ENCODE measurements at places on chromosomes 13 and 19.

- DNase-seq: peak; percentile 95
Observed at GRCh38 chr19:46661735-46662592, 982 bp upstream of the DACT3 start.

GRCh38 chr19:31154021-31154420 lies 195.2 kb downstream of the TSHZ3 start:
- DNase-seq: no peak

DNA sequence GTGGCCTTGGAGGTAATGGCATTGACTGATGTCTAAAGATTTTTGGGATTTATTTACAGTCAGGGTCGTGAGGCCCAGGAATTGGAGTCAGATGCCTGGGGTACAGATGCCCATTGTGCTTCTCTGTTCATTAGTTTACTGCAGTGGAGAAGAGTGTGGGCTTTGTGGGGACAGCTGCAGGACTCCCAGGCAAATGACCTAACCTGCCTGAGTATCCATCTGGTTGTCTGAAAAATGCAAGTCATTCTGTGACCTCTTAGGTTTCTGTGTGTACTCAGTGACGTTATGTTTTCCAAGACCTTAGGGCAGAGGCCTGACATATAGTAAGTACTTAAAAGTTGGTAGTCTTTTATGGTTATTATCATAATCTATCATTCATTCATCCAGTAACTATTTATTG lies 60.5 kb downstream of the SPATA13 start:
- DNase-seq: no peak

- DNase-seq: no peak
Observed at GRCh38 chr13:75541287-75541686, 3.6 kb upstream of the COMMD6 start.

DNA sequence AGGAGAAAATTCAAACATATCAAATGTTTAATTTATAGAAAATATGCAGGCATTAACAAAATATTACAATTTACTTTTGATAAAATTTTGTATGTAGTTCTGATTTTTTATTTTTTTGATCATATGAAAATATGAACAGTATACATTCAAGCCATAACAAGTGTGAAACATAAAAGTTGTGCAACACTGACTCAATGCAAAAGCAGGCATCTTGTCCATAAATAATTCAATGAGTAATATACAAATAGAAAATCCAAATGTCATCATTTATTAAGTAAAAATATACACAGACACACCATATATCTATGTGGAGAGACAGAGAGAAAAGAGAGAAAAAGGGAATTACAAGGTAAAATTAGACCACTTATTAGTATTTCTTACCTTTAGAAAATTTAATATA lies 1183.9 kb downstream of the SLITRK1 start:
- no peak for DNase-seq

DNA sequence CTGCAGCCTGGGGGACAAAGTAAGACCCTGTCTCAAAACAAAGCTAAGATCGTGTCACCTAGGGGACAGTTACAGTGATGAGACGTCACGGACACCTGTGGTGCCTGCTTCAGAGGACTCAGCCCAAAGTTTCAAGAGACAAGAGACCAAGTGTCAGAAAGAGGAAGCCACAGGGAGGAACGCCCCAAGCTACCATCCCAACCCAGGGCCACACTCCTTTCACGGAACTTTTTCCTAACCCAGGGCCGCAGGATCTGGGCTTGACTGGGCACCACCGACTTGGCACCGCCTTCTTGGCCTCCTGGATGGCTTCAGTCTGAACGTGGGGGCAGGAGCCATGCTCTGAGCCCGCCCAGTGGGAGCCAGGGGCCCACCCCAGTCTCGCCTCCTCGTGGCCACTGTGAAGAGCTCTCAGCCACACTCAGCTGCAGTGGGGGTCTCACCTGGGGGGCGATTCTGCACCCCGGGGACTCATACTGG lies 8.5 kb downstream of the MOB3A start:
- DNase-seq: no peak

GRCh38 chr13:59303433-59303832 lies 860.3 kb downstream of the DIAPH3 start:
- DNase-seq: no peak

DNA sequence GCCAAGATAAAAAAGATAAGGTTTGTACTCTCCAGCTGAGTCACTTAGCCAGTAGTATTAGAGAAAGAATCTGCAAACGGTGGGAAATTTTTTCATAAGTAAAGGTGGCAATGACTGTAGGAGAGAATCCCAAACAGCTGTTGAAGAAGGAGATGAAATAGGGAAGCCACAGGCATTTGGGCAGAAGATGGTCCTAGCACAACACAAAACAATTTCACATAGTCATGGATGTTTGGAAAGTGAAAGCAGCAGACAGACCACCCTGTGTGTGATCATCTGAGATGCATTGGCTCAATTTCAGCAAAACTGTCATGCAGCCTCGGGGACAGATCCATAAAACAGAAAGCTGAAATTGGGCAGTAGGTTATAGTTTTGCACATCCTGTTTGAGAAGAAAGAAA lies 2832.4 kb downstream of the PCDH9 start:
- no peak for DNase-seq

- peak; percentile 24 for DNase-seq
Observed at GRCh38 chr19:7257148-7258040, 36.8 kb downstream of the INSR start.

DNA sequence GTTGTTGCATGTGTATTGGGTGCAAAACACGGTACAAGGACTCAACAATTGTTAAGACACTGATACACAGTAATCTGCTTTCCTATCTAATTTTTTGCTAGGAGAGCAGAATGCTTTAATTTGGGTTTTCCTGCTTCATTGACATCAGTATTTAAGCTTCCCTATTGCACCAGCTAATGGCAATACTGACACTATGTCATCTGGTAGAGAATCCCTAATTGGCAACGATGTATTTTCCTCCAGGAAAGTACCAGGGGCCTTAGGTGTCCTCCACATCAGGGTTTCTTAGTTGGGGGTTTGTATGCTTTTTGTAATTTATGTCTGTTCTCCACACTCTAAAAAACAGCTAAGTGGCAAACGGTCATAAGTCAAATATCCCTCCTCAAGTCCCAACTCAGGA lies 76.5 kb upstream of the FRY start:
- DNase-seq: no peak

GRCh38 chr19:38803543-38803942 lies 9.2 kb downstream of the LGALS4 start:
- no peak for DNase-seq

DNA sequence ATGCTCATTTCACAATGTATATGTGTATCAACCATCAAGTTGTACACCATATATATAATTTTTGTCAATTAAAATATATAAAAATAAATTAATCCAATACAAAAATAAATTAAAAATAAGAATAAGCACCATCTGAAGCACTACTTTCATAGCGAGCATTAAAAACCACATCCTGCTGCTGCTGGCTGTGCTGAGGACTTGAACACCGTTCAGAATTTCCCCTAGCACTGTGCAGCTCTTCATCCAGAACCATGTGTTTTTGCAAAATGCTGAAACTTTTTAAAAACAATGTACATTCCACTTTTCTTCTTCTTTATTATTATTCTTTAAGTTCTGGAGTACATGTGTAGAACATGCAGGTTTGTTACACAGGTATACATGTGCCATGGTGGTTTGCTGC lies 40.0 kb upstream of the FOXO1 start:
- DNase-seq: no peak

DNA sequence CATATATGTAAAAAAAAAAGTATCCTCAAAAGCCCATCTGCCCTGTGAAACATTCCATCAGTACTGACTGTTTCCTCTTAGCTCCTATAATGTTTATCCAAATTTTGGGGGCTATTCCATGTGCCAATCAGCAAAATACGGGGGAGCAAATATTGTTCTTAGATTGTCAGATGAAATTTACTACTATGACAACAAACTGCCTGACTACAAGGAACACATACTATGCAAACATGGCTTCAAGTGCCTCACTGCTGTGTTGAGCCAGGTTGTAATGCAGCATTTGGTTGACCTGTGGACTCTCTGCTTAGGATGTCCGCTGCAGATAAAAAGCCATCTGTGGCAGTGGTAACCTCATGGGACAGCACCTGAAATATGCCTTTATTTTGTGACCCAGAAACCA lies 98.2 kb upstream of the SCEL start:
- no peak for DNase-seq

GRCh38 chr19:49125025-49125731 lies 5.8 kb downstream of the PPFIA3 start:
- DNase-seq: peak; percentile 51

GRCh38 chr19:35742121-35742724 lies at the start of gene IGFLR1:
Gene IGFLR1, minus strand, starts transcription at chr19:35742452. Its CDS starts 1,272 bp downstream, at chr19:35741180.
- DNase-seq: no peak

DNA sequence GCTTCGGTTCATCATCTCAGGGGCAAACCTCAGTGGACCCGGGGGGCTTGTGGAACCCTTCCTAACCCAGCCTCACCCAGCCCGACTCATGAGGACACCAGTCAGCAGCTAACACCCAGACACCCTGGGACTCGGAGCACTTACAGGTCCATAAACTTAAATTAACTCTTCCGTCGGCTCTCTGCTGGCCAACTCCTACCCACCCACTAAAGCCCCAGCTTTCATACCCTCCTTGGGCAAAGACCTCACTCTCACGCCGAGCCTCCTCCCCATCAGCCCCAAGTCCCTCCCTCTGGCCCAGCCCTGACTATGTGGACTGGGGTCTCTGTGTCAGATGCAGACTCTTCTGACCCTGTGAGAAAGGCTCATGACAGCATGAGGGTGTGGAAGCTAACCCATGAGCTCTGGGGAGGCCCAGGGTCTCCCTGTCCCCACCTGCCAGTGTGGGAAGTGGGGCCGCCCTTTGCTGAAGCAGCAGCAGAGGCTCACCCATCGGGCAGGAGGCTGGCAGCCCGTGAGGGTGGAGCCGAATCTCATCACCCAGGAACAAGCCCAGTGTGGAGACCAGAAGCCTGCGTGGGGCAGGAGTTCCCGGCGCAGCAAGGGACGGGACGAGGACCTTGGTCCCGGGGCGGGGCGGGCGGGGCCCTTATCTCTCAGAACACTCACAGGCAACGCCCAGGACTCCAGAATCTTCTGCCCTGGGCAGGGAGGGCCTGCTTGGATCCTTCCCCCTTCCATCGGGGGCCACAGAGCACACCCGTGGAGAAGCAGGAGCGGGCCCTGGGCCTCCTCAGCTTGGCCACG lies 19.8 kb downstream of the TCF3 start:
- DNase-seq: no peak

DNA sequence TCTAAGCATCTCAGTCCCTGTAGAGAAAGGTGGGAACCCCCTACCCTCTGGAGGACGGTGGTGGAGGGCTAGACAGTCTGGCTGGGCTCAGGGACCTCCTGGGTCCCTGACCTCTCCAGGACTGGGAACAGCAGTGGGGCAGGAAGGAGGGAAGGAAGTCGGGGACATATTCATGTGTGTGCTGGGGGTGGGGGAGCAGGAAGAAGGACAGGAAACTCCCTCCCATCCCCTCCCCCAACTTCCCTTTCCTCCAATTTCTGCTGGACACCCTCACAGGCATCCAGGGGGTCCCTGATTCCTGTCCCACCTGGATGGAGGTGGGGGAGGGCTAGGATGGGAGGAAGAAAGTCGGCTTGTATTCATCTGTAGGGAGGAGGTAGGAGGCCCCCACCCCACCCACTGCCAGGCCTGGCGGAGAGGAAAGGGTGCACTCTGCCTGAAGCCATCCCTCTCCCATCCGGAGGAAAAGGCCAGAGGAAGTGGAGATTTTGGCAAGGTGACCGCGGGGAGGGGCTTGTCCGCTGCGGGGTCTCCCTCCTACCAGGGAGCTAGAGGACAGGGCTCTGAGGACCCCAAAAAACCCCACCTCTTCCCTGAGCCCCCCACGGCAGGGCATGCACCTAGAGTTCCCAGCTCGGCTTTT lies 2.3 kb downstream of the NOVA2 start:
- no peak for DNase-seq

- DNase-seq: peak; percentile 84
Observed at GRCh38 chr19:17289489-17289888, 7.8 kb downstream of the ANKLE1 start.

DNA sequence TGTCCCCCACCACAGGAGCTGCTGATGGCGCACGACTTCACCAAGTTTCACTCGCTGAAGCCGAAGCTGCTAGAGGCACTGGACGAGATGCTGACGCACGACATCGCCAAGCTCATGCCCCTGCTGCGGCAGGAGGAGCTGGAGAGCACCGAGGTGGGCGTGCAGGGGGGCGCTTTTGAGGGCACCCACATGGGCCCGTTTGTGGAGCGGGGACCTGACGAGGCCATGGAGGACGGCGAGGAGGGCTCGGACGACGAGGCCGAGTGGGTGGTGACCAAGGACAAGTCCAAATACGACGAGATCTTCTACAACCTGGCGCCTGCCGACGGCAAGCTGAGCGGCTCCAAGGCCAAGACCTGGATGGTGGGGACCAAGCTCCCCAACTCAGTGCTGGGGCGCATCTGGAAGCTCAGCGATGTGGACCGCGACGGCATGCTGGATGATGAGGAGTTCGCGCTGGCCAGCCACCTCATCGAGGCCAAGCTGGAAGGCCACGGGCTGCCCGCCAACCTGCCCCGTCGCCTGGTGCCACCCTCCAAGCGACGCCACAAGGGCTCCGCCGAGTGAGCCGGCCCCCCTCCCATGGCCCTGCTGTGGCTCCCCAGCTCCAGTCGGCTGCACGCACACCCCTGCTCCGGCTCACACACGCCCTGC lies 4.4 kb upstream of the NOP53 start:
- no peak for DNase-seq

DNA sequence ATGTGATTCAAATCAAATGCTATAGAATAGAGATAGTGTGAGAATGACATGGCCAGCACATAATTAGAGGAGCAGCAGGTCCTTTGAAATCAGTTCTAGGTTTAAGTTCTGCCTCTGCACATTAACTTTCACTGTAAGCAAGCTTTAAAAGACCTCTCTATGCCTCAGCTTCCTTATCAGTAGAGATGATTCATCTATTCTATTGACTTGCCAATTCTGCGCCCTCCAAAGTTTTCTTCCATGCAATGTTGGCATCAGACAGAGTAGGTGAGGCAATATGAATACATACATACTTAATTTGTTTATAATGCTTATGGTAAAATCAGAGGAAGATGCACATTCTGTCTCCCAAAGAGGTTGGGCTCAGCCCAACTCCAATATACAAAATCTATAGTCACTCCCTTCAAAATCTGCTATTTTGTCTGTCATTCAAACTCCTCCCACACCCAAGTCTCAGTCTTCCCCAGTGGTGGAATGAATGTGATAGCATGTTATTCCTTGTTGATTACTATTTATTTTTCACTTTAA lies 525.5 kb downstream of the RFC3 start:
- no peak for DNase-seq

DNA sequence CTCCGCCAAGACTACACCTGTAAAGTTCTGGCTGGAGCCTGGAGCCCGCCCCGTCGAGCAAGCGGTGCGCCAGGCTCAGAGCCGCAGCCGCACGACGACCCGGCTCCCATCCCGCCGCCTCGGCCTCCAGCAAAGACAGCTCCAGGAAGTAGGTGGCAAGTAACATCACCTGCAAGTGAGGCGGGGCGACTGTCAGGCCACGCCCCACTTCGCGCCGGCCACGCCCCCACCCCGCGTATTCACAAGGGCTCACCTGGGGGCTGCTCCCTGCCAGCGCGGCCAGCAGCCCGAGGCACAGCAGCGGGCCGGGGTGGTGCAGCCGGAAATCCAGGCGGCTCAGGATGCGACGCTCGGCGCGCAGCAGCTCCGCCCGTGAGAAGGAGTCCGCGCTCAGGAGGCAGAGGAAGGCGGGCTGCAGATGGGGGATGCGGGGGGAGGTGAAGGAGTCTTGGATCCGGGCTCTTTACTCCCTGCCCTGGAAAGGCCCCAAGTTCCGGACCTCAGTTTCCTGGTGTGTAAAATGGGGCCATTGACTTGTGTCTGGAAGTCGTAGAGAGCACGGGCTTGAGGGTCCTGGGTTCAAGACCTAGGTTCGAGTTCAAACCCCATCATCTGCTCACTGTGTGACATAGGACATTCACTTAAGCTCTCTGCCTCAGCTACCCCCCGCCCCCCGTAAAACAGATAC lies 3.2 kb downstream of the CCNP start:
- DNase-seq: no peak

GRCh38 chr13:78680115-78680561 lies 21.2 kb upstream of the OBI1 start:
- DNase-seq: peak; percentile 45
